Hematopoietic multipotent progenitor cell (in vitro differentiated cells): ENCODE measurements at places on chromosomes 3 and 15.

DNA sequence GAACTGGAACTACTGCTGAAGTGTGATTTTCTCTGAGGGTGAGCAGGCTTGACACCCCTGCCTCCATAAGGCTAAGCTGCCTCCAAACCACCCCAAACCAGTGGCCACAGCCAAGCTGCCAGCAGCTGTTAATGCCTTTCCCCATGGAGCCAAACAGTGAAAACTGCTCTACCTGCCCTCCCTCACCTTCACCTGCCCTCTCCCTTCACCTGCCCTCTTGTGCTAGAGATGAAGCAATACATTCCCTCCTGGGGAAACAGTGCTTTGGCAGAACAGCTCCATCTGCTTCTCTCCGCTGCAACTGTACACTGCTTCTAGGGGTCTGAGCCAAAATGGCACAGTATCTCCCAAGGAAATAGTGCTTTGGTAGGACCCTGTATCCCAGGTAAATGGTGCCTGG lies 374.1 kb downstream of the FHIT start:
- no peak for DNase-seq

DNA sequence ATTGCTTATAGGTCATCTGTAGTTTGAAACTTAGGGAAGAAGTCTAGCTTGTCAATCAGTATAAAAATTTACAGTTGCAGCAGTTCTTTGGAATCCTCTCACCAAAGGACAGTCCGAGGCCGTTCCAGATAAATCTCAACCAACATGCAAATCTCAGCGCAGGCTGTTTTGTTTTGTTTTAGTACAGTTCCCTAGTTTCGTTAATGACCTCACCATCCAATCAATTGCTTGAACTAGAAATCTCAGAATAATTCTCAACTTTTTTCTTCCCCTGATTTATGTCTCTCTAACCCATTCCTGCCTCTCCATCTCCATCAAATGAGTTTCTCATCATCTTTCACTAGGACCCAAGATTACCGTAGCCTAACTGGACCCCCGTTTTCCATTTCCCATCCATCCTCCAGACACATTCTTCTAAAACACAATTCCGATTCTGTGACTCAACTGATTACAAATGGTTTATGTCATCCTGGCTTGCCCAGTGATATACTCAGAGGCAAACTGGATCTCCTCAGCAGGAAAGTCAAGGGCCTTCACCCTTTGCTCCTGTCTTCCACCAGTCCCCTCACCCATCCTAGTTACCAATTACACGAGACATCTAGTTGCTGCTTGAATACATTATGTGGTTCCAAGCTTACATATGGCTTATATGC lies 1.3 kb downstream of the SMCO1 start:
- DNase-seq = no peak

- no peak for DNase-seq
Observed at GRCh38 chr3:60215946-60216345, 1035.3 kb downstream of the FHIT start.

DNA sequence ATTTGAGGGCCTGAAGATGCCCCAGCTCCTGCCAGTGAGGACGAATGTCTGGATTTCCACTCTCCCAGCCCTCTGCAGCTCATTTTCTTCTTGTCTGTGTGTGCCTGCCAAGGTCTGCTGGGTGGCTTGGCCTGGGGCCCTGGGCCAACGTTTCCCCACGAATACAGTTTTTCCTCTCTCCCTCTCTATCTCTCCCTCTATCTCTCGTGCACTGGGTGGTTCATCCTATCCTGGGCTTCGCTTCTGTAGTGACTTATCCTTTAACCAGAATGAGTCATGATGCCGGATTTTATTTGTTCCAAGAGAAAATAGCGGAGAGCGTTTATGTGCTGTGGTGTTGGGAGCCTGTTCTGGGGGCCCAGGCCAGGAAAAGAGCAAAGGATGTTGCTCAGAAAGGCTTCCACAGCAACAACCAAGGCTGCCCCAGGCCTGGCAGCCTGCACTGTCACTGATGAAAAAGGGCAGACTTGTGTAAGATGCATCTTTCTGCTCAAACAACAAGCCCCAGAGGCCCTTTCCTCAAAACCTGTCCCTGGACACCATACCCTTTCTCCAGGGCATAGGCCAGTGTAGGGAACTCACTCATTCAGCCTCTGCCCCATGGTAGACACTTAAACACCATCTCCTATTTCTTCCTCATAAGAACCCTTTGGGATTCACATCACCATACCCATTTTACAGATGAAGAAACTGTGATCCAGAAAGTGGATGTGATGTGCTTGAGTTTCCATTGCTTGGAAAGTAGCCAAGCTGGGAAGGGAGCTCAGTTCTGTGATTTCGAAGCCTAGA lies 47.3 kb downstream of the ITGA11 start:
- no peak for DNase-seq

DNA sequence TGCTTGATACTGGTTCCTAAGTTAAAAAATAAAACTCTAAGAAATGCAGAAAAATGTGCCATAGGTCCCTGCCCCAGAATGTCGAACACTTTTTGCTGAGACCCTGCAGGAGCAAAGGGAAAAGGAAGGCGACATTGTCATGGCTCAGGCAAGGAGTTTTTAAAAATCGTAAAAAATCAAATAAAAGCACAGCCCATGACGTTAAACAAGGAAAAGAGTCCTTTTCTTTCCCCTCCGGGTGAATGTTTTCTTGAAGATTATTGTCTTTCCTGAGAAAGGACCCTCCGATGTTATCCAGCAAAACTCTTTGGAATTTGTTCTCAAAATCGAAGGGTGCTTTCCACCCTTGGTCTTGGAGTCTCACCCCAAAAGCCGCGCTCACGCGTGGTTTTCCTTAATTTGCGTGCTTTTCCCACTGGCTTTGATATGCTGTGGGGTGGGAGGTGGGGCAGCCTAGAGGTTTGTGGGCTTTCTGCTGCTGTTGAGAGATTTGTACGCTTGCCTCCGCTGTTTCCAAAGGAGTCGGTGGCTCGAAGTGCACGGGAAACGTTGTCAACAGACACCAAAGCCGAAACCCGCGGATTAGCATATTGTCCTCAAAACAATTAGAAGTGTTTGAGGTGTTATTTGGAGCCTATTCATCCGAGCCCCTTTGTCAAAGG lies 2.9 kb downstream of the SOX14 start:
- no peak for DNase-seq

GRCh38 chr3:120596116-120596852 lies at the start of gene NDUFB4:
TSS of gene NDUFB4 (plus strand) at chr3:120596336. CDS start at chr3:120596360, 24 bp downstream.
- peak; percentile 99 for DNase-seq

- no peak for DNase-seq
Observed at GRCh38 chr3:129513705-129514104, 14.7 kb upstream of the RHO start.

GRCh38 chr3:189771842-189772450 lies 140.8 kb downstream of the TP63 start:
- no peak for DNase-seq

- DNase-seq = no peak
Observed at GRCh38 chr15:92847841-92848240, 52.3 kb upstream of the CHD2 start.

DNA sequence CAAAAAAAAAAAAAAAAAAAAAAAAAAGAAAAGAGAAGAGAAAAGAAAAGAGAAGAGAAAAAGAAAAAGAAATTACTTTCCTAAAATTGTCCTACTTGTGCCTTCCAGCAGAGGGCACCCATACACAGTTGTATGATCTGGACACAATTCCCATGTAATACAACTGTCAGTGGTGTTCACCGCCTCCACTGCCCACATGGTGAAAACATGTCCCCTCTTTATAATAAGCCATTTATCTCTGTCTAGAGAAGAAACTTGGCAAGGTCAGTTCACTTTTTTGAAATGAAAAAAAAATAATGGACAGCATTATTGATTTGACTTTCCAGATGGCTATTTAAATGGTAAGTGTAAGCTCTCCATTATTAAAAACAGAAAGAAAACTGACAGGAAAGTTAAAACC lies 459.4 kb downstream of the GBE1 start:
- peak; percentile 69 for DNase-seq

DNA sequence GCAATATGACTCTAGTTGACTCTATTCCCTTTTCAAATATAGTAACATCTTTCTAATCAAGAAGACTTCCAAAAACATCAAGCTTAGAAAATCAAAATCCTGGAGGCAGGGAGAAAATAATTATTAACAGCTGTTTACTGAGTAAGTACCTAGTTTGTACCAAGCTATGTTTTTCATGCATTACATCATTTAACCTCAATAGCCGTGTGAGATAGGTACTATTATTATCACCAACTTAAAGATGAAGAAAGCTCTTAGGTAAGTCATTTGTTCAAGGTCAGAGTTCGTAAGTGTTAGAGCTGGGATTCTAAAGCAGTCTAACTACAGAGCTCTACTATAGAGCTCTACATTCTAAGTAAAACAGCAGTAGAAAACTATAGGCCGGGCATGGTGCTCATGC lies 41.6 kb downstream of the GSK3B start:
- DNase-seq = no peak

GRCh38 chr3:12891985-12892839 lies 50.8 kb upstream of the RPL32 start:
- peak; percentile 74 for DNase-seq

DNA sequence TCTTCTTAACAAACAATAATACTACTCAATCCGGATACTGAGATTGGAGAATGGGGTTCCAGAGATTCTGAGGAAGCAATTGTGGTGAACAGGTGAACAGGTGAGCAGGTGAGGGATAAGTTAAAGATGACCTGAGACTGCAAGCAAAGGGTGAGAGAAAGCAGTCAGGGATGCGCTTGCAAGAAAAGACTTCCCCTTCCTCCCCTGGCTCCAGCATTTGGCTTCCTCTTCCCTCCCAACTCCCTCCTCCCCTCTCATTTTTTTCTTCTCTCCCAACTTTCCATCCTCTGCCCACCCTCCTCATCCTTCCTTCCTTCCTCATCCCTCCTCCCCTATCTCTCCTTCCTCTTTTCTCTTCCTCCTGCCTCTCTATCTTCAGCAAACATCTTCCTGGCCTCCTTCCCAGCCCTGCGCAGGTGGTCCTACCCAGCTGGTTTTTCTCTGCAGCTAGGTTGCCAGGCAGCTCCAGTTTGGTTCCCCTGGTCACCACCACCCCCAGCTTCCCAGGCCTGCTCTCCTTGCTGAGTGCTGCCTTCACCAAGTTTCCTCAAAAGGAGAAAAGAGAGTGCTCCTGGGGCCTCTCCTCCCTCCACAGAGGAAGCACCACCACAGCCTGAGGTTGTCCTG lies 10.4 kb upstream of the VIPR1 start:
- no peak for DNase-seq

GRCh38 chr15:100862162-100862561 lies 17.5 kb upstream of the ALDH1A3 start:
- no peak for DNase-seq

DNA sequence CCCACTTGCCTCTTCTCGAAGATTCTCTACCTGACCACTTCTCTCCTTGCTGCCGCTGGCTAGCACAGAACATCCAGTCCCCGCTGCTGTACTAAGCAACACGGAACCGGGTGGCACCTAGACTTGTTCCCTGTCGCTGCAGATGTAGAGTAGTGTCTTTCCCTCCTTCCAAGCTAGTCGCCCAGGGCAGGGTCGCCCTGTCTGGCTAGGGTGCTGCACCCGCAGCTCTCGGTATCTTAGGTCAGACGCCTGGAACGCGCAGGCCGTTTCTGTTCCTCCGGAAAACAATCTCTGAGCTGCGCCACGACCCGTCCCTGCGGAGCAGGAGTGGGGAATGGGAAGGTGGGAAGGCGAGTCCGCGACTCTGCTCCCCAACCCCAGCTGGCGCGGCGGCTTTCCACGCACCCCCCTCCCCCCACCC lies 758 bp upstream of the SNX33 start:
- DNase-seq = no peak

- no peak for DNase-seq
Observed at GRCh38 chr3:105365081-105365390, 1.7 kb upstream of the ALCAM start.
